ENCODE measurements at places on chromosomes 7 and 10. TPM values are rescaled to one million over a fixed set of nuclear protein-coding genes. Genes with fewer than 3 reads are reported as not detected.

- no peaks in the 10 kb centered on the region for H3K27me3 ChIP-seq
- H3K36me3 ChIP-seq, result no peaks in the 10 kb centered on the region
Measured at GRCh38 chr7:120743128-120743527, 114.8 kb downstream of the TSPAN12 start.

Gene TSPAN12
- 29.5 TPM for total RNA-seq

GRCh38 chr10:80567292-80567691 is 29.6 kb downstream of the SH2D4B start:
- H3K4me1 ChIP-seq, result no peaks in the 10 kb centered on the region
- no peaks in the 10 kb centered on the region for H3K27me3 ChIP-seq
- no peaks in the 10 kb centered on the region for H3K36me3 ChIP-seq
- peak; percentile 38 for DNase-seq

Gene CCZ1B
- total RNA-seq, result 18.5 TPM

DNA sequence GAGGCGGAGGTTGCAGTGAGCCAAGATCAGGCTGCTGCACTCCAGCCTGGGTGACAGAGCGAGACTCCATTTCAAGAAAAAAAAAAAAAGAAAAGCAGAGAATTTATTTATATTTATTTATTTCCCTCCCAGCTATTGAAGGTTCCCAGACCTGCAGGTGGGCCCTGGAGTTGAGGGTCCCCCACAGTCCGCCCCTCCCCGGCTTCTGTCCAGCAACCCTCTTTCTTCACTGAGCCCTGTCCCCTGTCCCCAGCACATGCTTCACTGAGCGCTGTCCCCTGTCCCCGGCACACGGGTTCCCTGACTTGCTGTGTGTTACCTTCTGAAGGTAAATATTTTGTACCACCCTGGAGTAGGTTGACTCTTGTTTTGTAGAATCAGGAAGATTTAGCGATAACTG is 301.7 kb upstream of the PITRM1 start:
- H3K27ac ChIP-seq, result no peak overlapping the region
- no peaks in the 10 kb centered on the region for H3K36me3 ChIP-seq
- H3K4me1 ChIP-seq, result no peaks in the 10 kb centered on the region
- no peak for DNase-seq

DNA sequence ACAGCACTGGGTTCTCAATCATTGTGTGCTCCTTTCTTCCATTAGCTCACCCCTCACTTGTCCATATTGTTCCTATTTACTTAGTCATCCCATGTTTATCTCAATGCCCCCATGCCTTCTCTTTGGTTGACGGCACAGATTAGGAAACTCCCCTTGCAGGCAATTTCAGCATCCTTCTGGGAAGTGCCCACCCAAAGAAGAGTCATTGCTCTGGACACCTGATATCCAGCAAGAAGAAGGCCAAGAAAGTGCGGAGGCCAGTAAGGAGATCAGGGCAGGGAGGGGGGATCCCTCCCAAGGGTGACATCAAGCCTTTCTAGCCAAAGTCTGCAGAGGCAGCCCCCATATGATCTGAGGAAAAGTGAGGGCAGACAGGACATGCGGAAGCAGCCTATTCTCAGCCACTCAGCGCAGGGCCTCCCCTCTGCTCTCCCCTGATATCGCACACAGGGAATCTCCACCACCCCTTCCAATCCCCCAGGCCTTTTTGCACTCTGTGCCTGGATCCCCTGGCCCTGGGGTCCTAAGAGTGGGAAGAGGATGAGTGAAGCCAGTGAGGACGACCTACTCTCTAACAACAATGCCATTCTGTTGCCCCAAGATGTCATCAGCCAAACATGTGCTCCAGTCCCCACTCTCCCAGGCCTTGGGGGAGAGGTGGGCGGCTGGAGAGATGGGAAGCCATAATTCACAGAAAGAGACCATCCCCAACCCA is 1.8 kb downstream of the TRPV6 start:
- no peak for DNase-seq
- H3K27ac ChIP-seq, result no peak overlapping the region
- no peaks in the 10 kb centered on the region for H3K4me1 ChIP-seq
- H3K27me3 ChIP-seq, result no peaks in the 10 kb centered on the region
- H3K36me3 ChIP-seq, result no peaks in the 10 kb centered on the region

GRCh38 chr7:151626422-151627115 is 106.9 kb upstream of the RHEB start:
- H3K27me3 ChIP-seq, result no peaks in the 10 kb centered on the region
- H3K27ac ChIP-seq, result peak overlapping the region; percentile 92
- no peak for DNase-seq

All from right atrium auricular region (tissue), 2 donors.